Natural killer cell (primary cell): ENCODE measurements at places on chromosomes 11 and 22. TPM values are rescaled to one million over a fixed set of nuclear protein-coding genes. Genes with fewer than 3 reads are reported as not detected.

DNA sequence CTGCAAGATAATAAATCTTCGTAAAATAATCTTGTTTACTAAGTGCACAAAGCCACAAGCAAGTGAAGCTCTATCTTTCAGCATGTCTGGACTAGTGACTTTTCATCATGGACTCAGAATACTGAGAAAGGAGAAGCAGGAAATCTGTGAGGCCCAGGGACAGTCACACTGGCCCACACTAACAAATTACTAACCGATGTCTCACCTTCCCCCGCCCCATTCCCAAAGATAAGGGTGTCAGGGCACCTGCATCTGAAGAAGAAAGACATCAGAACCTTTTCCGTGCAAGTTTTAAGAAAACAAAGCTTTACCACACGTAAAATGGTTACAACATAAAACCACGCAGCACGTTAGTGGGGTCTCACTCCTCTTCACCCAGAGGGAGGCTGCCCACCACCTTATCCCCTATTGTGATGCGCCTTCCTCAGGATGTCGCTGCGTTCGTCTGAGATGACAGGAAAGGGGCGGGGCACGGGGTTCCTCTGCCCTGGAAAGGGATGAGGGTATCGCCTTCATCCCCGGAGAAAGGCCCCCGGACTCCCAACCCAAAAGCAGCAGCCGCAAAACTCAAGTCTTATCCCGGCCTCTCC is 616 bp downstream of the BTBD10 start:
- H3K4me3 ChIP-seq = peak overlapping the region; percentile 99
- no peaks in the 10 kb centered on the region for H3K36me3 ChIP-seq
- peak overlapping the region; percentile 88 for H3K27ac ChIP-seq
- no peaks in the 10 kb centered on the region for H3K27me3 ChIP-seq
- no peak for DNase-seq

DNA sequence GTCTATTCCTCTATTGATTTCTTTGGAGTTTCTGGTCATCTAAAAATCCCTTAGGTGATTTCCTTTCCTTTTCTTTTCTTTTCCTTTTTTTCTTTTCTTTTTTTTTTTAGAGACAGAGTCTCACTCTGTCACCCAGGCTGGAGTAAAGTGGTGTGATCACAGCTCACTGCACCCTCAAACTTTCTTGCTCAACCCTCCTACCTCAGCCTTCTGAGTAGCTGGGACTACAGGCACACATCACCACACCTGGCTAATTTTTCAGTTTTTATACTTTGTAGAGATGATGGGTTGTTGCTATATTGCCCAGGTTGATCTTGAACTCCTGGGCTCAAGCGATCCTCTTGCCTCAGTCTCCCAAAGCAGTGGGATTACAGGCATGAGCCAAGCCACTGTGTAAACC is 1.9 kb upstream of the C11orf52 start:
- H3K27ac ChIP-seq = no peak overlapping the region
- no peaks in the 10 kb centered on the region for H3K36me3 ChIP-seq
- no peak overlapping the region for H3K4me3 ChIP-seq
- no peaks in the 10 kb centered on the region for H3K4me1 ChIP-seq
- DNase-seq = no peak
- peaks cover 12% of the 10 kb centered on the region for H3K27me3 ChIP-seq

The TRIM48 gene
- total RNA-seq = not detected

GRCh38 chr22:45008186-45008681 is 1.6 kb downstream of the PHF21B start:
- peaks cover 31% of the 10 kb centered on the region for H3K27me3 ChIP-seq
- H3K36me3 ChIP-seq = no peaks in the 10 kb centered on the region
- H3K27ac ChIP-seq = no peak overlapping the region
- no peak for DNase-seq
- peaks cover 18% of the 10 kb centered on the region for H3K4me1 ChIP-seq

The SPTBN2 gene
- not detected for total RNA-seq

- no peak overlapping the region for H3K4me3 ChIP-seq
- no peaks in the 10 kb centered on the region for H3K27me3 ChIP-seq
- H3K27ac ChIP-seq = no peak overlapping the region
- no peaks in the 10 kb centered on the region for H3K36me3 ChIP-seq
Measured at GRCh38 chr22:40709752-40710413, 30.6 kb downstream of the MCHR1 start.

The CAPN5 gene
- total RNA-seq = 34.5 TPM

DNA sequence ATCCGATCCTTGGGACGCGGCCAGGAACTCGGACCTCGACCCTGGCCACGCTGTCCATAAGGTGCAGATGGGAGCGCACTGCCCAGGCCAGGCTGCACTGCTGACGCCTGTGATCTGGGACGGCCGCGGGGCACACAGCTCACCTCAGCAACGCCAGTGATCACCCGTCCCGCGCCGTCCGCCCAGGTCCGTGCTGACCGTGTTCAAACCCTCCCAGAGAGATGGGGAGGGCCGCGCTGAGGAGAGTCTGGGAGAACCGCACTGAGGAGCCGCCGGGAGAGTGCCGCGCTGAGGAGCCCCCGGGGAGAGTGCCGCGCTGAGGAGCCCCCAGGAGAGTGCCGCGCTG is 636 bp downstream of the KCNQ1OT1 start:
- peak overlapping the region; percentile 74 for H3K4me3 ChIP-seq
- H3K27me3 ChIP-seq = peaks cover 2% of the 10 kb centered on the region
- H3K4me1 ChIP-seq = peaks cover 14% of the 10 kb centered on the region
- DNase-seq = no peak
- H3K27ac ChIP-seq = no peak overlapping the region

- H3K4me1 ChIP-seq = no peaks in the 10 kb centered on the region
- peaks cover 6% of the 10 kb centered on the region for H3K27me3 ChIP-seq
- H3K36me3 ChIP-seq = peaks cover 12% of the 10 kb centered on the region
- H3K4me3 ChIP-seq = no peak overlapping the region
- DNase-seq = no peak
- H3K27ac ChIP-seq = no peak overlapping the region
Measured at GRCh38 chr11:70384566-70385152, 13.7 kb upstream of the CTTN start.

DNA sequence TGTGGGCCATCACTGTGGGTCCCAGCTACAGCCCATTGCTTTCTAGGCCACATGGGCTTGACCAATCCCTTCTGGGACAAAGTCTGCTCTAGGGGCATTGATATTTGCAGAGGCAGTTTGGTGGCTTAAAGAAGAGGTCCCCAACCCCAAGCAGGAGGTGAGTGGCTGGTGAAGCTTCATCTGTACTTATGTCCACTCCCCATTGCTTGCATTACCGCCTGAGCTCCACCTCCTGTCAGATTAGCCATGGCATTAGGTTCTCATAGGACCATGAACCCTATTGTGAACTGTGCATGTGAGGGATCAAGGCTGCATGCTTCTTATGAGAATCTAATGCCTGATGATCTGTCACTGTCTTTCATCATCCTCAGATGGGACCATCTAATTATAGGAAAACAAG is 54.4 kb upstream of the CADM1 start:
- no peak for DNase-seq
- H3K27ac ChIP-seq = no peak overlapping the region
- H3K27me3 ChIP-seq = no peaks in the 10 kb centered on the region
- H3K4me1 ChIP-seq = no peaks in the 10 kb centered on the region
